Uterus (tissue), 4 donors: ENCODE measurements at places on chromosomes 11 and 22.

DNA sequence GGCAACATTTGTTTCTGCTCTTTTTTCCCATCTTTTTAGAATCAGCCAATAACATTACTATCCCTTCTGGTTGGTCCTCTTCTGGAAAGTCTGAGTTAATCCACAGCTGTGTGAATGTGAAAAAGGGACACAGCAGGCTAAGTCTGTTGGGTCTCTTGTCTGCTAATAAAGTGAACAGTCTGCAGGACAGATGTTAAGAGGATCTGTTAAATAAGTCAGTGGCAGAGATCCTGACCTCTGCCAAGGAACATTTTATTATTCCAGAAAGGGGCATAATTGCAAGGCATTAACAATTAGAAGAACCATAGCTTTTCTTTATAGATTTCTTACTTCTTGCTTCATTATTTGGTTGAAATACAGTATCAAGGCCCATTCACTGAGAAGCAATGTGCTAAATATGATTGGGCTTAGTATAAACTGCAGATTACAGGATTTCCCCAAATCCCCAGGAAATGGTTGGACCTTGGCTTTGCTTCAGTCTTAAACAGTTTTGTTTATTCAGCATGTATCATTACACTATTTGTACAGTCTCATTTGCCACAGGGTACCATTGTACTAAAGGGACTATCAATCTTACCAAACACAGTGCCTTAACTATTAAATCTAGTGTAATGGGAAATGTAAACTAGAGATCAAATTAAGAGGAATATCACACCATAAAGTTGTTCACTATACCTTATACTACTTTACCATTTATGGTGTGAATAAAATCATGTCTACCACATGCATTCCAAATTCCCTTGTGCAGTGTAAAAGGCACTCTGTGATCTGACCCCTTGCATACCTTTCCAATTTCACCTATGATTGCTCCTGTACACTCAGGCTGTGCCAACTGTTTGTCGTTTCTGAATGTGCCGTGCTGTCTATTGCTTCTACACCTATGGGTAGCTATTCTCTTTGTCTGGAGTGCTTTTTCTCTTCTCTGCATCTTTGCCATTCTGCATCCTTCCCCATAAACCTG is 274.0 kb downstream of the SOX6 start:
- DNase-seq: no peak

DNA sequence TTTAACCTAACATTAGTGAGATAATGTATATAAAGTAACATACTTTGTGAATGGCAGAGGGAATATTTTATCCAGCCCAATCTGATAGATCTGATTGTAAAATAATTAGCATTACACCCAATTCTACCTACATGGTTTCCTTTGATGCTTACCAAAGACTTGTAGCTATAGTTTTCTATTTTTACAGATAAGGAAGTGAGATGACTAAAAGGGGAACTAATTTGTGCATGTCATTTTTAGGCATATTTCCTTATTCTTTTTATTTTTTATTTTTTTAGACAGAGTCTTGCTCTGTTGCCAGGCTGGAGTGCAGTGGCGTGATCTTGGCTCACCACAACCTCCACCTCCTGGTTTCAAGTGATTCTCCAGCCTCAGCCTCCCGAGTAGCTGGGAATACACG is 793.7 kb upstream of the LRRC4C start:
- DNase-seq: no peak

- peak; percentile 69 for DNase-seq
Measured at GRCh38 chr22:50326956-50327710, at the start of gene DENND6B. TSS of gene DENND6B (minus strand) at chr22:50327012. CDS start at chr22:50326988, 24 bp downstream.

GRCh38 chr11:69948256-69949141 is 129.3 kb upstream of the FGF3 start:
- DNase-seq: no peak

- no peak for DNase-seq
Measured at GRCh38 chr11:95653099-95653498, 136.5 kb downstream of the FAM76B start.

GRCh38 chr11:128965485-128965884 is 22.8 kb upstream of the TP53AIP1 start:
- no peak for DNase-seq

GRCh38 chr22:17257121-17258001 is 38.1 kb upstream of the ADA2 start:
- no peak for DNase-seq

DNA sequence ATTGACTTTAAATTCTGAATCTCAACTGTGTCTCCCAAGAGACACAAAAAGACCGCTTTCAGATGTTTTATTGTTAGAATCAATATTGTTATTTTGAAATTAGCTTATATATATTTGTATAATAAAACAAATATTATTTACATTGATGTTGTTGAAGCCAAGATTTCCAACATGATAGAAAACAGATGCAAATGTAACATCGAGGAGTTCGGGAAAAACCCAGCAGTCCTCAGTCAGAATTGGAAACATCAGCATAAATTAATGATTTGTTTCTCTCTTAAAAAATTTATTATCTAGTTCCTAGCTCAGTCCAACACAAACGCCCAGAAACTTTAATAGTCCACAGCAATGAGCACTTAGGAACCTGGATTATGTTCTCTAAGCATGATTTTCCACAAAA is 1330.4 kb downstream of the TBC1D22A start:
- DNase-seq: no peak

- DNase-seq: no peak
Measured at GRCh38 chr11:38402063-38402462, 1804.0 kb upstream of the RAG2 start.

GRCh38 chr11:46404476-46405017 is 13.0 kb upstream of the CHRM4 start:
- no peak for DNase-seq

DNA sequence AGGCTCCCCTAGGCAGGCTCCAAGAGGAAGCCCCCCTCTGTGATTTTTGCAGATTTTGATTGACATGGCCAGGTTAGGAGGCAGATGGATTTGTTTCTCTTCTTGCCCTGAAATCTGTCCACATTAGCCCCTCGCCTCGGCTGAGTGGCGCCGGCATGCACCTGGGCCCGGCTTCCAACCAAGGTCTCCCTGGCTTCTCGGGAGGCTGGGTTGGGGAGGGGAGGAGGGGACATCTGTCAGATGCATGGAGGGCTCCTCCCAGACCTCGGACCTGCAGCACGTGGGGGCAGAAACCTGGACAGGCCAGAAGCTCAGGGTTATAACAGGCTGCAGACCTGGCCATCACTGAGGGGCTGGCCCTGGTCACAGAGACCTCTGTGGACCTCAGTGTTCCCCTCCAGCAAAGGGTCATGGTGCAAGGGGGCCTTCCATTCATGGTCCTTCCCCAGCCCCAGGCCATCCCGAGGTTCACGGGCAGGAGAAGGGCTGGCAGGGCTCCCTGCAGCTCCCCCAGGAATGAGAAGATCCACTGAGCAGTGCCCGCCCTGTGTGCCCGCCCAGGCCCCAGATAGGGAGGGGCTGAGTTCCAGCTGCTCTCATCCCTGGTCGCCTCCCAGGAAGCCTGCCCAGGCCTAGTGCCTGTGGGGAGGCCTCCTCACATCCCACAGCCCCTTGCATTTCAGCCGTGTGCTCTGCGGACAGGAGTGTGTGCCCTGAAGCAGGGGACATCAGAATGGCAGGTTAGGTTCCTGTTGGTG is 747.8 kb downstream of the BRD1 start:
- DNase-seq: no peak

DNA sequence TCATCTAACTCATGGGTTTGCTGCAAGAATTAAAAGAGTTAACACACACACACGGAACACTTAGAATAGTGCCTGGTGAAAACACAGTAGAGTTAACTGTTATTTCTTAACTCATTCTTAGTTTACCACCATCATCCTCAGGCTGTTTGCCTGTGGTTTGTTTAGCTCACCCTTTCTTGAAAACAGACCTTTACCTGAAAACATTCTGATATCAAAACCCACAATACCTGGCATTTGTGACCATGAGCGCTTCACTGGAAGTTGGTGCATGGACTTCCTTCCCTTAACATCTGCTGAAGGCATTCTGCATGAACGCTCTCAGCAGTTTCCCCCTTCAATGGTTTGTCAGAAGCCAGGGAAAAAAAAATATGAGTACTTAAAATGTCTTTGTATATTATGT is 256.0 kb downstream of the ETS1 start:
- DNase-seq: no peak

DNA sequence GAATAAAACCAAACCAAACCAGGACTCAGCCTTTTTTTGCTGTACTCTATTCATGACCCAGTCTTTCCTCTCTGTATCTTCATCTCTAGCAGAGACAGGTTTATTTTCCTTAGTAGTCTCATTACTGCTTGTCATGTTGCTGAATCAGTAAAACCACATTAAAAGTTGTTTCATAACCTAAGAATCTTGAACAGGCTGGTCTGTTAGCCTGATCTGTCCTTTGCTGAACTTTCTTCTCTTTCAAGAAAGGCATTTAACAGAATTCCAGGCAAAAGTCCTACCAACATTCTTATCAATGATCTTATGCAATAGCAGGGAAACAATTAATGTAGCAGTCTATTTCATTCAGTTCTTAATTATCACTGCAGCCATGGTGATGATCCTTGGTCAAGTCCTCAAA is 197.7 kb downstream of the CASP12 start:
- no peak for DNase-seq

DNA sequence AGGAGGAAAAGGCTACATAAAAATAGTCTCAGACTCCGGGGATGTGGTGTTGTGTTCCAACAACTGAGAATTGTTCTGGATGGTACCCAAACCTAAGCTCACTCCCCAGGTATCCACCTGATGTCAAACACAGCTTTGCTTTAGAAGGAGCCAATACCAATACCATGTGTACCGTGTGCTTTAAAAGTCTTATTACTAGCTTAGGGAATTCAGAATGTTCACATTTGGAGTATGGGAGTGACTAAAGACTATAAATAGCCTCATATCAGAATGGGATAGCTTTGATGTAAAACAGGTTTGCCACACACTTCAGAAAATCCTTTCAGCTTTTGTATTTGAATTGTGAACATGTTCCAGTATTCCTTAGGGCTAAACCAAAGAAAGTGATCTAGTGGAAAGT is 248.7 kb upstream of the ARHGAP42 start:
- no peak for DNase-seq

GRCh38 chr11:44926036-44926435 is 24.6 kb downstream of the TP53I11 start:
- no peak for DNase-seq

GRCh38 chr22:27199354-27199753 is 542.0 kb downstream of the MIAT start:
- no peak for DNase-seq

GRCh38 chr22:23376256-23376655 is 195.9 kb downstream of the BCR start:
- no peak for DNase-seq

- DNase-seq: peak; percentile 28
Measured at GRCh38 chr11:123640677-123641494, 13.5 kb downstream of the SCN3B start.

GRCh38 chr11:125916683-125917347 is 12.5 kb downstream of the DDX25 start:
- DNase-seq: no peak

DNA sequence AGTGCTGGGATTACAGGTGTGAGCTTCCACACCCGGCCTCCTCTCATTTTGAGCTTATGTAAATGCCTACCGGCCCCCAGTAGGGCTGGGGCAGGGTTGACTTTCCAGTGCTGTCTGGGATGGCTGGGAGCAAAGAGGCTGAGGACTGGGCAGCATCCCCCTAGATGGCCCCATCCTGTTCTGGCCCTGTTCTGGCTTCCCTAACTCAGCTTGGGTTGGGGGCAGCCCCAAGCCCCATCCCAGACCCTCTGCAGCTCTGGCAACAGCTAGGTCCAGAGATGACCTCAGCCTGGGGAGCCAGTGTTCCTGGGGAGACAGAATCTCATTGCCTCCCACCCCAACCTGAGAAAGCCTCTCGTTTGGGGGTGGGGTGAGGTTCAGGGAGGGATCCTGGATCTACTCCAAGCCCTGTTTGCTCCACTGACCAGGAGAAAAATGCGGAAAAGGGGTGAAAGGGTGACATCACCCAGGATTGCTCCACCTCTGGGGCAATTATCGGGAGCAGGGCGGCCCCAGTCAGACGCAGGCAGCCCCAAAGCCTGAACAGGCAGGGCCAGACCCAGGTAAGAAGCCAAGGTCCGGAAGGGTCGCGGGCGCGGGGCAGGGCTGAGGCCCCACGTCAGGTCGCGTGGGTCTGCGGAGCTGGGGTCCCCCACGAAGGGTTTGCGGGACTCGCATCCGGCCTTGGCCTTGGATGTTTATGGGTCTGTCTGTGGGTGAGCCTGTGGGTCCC is at the start of gene PNPLA2:
PNPLA2 (plus strand) TSS at position 519 of the 733 bp plus-strand sequence. CDS start 805 bp downstream, outside the sequence.
- peak; percentile 68 for DNase-seq

GRCh38 chr22:19929586-19930550 is 11.7 kb upstream of the COMT start:
- no peak for DNase-seq

GRCh38 chr22:33882991-33883390 is 37.3 kb downstream of the LARGE1 start:
- no peak for DNase-seq

DNA sequence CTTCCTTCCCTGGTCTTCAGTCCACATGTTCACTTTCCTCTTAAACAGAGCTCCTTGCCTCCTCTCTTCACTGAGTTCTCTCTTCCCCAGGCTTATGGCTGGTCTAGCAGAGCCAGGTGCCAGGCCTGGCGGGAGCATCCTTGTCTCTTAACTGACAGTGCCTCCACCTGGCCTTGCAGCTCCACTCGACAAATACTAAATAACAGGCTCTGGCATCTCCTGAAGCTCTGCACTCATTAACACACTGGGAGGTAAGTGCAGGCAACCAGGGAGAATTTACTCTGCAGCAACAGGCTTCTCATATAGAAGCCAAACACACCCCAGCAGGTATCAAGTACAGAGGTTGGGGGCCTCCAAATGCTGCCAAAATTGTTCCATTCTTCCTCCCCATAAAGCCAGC is 438.1 kb downstream of the SOX6 start:
- DNase-seq: no peak

DNA sequence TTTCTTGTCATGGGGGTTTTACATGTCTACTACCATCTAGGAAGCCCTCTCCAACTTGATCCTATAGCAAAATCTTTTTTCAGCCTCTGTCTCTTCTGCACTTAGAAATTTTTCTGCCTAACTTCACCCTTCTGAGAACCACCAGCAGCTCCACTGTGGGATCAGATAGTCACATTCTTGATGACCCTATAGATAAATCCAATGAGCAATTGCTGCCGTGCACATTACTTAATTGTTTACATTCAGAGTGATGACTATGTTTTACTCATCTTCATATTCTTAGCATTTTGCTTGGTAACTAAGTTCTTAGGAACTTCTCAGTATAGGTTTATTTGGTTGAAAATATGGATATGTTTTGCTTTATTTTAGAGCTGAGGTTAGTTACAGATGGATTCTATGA is 12.4 kb upstream of the ETS1 start:
- no peak for DNase-seq

- DNase-seq: no peak
Measured at GRCh38 chr11:36048496-36049247, 104.8 kb downstream of the LDLRAD3 start.

DNA sequence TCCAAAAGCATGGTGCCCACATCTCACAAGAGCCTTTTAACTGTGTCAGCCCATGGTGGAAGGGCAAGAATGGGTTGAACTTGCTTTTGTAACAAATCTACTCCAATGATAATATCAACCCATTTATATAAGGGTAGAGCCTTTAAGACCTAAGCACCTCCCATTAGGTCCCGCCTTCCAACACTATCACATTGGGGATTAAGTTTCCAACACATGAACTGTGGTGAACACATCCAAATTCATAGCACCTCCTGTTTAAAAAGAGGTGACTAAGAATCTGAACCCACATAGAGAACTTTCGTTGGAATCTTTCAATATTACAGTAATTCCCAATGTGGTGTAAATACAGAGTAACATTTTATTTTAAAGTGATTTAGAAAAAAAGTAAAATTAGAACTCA is 9.2 kb upstream of the CNTF start:
- no peak for DNase-seq
